ENCODE measurements at places on chromosomes 16 and 17. TPM values are rescaled to one million over a fixed set of nuclear protein-coding genes. Genes with fewer than 3 reads are reported as not detected.

DNA sequence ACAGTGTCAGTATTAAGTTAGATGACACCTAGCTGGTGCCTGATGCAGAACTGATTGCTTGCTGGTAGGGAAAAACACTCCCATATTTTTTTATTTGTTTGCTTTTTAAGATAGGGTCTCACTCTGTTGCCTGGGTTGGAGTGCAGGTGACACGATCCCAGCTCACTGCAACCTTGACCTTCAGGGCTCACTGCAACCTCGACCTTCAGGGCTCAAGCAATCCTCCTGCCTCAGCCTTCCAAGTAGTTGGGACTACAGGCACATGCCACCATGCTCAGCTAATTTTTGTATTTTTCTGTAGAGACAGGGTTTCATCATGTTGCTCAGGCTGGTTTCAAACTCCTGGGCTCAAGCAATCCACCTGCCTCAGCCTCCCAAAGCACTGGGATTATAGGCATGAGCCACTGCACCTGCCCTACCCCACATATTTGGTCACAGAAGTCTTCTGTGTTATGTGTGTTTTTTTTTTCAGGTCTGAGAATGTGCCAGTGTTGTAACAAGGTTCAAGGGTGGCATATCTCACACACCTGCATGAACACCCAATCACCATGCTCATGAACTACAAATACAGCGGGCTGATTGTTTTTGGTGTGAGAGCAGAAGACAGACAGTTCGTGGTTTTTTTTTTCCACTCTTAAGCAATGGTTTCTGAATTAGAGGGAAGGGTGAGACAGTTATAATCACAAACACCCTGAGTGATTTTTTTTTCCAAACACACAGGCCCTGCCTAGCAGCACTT is 22.8 kb downstream of the SPAG9 start:
- no peak for DNase-seq

GRCh38 chr17:40447806-40448205 is 4.6 kb downstream of the IGFBP4 start:
- no peak for DNase-seq

- DNase-seq: no peak
These were observed 3.2 kb downstream of the ACTG1 start for GRCh38 chr17:81509207-81509971.

- peak; percentile 29 for DNase-seq
These were observed 504 bp upstream of the GOSR1 start for GRCh38 chr17:30476726-30477082.

DNA sequence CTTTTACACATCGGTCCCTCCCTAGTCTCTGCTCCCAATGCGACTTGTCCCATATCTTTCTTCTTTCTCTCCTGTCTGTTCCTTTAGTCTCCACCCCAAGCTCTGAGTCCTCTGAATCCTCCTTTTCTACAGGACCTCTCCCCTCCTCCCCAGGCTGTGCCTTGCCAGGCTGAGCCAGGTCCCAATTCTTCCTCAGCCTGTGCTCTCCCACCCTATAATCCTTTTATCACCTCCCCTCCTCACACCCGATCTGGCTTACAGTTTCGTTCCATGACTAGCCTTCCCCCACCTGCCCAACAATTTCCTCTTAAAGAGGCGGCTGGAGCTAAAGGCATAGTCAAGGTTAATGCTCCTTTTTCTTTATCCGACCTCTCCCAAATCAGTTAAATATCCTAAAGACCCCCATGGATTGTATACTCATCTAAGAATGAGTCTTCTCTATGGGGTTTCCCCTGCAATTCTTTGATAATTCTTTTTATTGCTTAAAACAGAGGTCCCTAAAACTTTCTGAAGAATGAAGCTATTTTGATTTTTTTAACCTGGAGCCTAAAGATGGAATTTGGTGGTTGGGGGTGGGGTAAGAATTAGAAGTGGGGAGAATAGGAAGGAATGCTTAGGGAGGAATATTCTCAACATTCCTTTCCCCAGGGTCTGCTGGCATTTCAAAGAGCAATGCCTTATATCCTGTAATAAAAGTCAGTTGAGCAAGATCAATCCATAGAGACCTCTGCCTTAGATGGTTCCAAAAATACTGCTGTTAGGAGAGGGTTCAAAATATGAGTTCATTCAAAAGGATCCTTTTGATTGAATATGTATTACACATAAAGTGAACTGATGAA is 102.8 kb downstream of the MYO1D start:
- DNase-seq: no peak

DNA sequence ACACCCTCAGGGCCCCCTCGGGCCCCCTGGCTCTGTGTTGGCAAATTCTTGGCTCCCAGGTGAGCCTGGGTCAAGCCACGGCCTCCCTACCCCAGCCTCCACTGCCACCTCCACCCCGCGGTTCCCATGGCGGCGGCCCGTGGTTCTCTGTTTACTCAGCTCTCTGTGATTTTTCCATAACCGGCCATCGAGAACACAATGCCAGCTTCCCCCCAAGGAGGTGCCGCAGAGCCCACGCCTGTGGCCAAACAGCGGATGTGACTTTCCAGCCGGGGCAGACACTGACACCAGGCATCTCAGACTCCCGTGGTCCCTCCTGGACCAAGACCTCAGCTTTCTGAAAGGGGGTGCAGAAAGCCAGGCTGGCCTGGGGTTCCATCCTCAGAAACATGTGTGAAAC is 21.6 kb upstream of the ATP2A3 start:
- DNase-seq: no peak

DNA sequence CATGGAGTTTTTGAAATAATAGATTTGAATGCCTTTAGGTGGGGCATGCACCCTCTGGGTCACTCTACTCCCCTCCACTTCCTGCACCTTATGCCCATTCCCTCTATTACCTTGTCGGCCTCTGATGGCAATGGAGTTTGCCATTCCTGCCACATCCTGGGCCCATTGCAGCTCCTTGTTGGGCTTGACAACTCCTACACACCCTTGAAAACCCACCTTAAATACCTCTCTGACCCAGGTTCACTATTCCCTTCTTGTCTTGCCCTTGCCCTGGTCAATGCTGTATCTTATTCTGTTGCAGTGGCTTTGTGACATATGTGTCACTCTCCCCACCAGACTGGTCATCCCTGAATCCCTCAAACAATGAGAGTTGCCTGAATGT is 2.4 kb downstream of the CCR7 start:
- DNase-seq: no peak

- DNase-seq: no peak
These were observed 59.1 kb downstream of the HS3ST3A1 start for GRCh38 chr17:13542636-13543035.

DNA sequence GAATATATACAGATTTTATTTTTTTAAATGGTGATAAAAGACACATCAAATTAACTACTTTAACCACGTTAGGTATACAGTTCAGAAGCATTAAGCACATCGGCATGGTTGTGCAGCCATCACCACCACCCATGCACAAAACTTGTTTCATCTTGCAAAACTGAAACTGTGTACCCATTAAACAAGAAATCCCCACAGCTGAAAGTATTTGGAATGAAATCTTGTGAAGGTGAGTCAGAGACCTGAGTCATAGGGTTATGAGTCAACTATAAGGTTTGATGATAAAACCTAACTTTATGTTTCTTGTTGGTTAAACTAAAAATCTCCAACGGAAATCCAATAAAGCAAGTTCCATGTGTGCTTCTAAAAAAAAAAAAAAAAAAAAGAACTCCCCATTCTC is 561.6 kb upstream of the PSMD7 start:
- peak; percentile 16 for DNase-seq

GRCh38 chr17:45410144-45411091 is 22.3 kb downstream of the ARHGAP27 start:
- peak; percentile 67 for DNase-seq

GRCh38 chr16:51757505-51757904 is 606.4 kb upstream of the SALL1 start:
- no peak for DNase-seq

Gene TPSG1
- not detected for total RNA-seq

Gene RNF222
- 0.19 TPM for total RNA-seq

Data from activated T-cell treated with anti-CD3 and anti-CD28 coated beads, Interleukin-2, amount 50 U/mL, for 72 hours (primary cell).